ENCODE measurements at places on chromosomes 12 and 14.

- no peak for DNase-seq
These were observed 24.1 kb downstream of the TMEM260 start for GRCh38 chr14:56603648-56604047.

GRCh38 chr12:121805171-121806008, 1.6 kb downstream of the SETD1B start:
- DNase-seq, result peak; percentile 39

DNA sequence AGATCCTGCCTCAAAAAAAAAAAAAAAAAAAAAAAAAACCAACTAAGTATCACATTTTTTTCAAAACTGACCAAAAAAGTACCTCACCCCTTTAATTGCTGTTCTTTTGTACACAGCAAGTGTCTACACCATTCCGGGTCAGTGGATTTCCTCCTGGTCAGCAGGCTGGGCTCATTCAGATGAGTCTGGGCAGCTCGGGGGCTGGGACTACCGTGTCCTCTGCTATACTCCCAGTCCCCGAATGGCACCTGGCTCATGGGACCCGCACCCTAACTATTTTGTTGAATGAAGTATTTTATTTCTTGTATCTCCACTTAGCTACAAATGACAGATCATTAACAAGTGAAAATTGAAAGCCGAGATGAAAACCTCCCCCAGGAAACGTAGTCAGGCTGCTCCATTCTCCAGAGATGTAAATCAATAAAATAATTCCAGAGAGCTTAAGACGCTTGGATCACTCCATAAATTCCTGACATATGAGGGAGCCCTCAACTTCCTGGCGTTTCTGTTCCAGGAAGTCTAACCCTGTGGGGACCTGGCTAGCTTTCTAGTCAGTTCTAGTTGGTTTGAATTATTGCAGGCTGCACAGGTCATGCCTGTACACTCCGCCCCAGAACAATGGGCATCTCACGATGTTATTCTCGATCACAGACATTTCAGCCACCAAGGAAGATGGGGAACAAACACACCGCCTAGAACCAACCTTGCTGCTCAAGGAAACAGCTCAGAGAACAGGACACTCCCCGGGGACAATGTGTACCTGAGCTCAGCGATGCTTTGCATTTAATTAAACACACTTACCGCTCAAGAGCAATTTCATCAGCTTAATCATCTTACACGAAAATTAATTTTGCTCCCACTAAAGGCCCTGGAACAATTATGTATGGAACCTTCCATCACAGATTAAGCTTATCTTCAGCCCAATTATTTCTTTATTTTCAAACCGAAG, 76.3 kb downstream of the RIMBP2 start:
- DNase-seq, result no peak

GRCh38 chr12:10179776-10180181, 947 bp downstream of the TMEM52B start:
- DNase-seq, result no peak

DNA sequence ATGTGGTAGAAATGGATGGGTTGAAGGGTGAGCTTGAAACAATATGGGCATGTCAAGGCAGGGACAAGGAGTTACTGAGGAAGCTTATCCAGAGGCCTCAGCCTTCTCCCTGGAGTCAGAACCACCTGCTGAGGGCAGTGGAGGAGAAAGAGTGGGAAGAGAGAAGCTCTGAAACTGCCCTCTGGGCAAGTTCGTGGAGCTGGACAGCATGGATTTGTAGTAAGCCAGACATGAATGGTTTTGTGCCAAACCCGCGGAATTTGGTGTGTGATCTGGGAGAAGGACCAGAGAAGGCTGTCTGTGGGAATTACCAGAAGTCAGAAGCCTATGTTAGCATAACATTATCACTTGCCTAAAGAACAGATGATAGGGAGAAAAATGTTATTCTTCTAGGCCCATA, 164.8 kb downstream of the SLC41A2 start:
- no peak for DNase-seq

DNA sequence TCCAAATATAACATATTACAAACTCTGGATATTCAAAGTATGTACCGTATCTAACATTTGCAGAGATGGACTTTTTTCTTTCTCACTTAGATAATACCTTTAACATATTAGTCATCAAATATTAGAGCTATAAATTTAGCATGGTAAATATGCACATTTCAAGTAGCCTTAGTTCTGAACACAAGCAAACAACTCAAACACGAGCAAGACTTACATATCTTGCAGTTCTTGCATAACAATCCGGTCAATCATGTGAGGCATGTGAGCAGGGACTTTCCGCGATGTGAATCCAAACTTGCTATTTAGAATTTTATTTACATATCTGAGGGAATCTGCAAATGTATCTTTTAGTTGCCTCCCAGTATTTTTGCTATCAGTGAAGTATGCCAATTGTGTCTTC, 22.1 kb upstream of the SYCP3 start:
- DNase-seq, result no peak

DNA sequence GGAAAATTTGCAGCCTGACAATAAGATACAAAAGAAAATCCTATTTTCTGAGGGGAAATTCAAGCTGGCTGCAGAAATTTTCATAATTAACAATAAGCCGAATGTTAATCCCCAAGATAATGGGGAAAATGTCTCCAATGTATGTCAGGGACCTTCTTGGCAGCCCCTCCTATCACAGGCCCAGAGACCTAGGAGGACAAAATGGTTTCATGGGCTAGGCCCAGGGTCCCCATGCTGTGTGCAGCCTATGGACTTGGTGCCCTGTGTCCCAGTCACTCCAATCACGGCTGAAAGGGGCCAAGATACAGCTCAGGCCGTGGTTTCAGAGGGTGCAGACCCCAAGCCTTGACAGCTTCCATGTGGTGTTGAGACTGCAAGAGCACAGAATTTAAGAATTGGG, 11.2 kb downstream of the C12orf50 start:
- DNase-seq, result no peak

DNA sequence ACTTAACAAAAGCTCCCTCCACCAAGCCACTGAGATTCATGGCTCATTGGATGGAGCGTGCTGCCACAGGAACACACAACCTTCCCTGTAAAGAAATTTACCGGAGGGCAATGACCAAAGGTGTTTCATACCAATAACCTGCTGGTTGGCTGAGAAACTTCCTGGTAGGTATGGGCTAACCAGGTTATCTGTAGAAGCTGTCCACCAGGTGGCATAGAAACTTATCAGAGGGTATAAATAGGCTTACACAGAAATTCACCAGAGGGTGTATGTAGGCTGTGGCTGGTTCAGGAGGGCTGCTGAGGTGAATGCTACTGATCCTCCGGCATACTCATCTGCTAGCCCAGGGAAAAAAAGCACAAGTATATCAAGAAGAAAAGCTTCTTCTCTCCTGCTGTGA, 27.1 kb upstream of the MTERF2 start:
- no peak for DNase-seq

GRCh38 chr14:25607192-25607591, 557.2 kb upstream of the STXBP6 start:
- DNase-seq, result no peak

GRCh38 chr14:52299692-52300278, 14.3 kb upstream of the PTGER2 start:
- peak; percentile 57 for DNase-seq

DNA sequence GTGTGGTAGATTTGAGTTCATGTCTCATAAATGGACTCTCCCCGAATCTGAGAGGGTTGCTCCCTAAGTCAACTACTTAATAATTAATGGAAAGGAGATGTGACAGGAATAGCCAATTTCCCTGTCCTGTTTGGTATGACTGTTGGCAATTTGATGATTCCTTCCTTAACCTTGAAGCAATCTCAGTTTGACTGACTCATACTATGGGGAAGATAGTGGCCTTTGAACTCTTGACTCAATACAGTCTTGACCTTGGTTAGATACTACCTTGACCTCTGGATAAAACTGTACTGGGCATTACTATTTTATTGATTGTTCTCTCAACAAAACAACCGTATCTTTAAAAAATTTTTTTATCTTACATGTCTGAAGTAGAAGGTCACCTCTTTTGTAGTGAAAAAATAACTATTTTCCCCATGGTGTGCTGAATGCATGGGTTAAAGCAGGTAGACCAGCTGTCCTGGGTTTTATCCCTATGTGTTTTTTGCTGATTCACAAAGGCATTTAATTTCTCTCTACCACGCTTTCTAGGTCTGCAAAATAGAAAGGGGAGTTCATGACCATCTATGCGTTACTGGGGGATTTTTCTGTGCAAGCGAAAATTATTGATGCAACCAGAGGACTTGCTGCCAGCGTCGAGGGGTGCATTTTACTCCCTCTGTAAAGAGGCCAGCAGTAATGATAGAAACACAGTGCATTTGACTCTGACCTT, 80.1 kb downstream of the ETV6 start:
- peak; percentile 23 for DNase-seq

DNA sequence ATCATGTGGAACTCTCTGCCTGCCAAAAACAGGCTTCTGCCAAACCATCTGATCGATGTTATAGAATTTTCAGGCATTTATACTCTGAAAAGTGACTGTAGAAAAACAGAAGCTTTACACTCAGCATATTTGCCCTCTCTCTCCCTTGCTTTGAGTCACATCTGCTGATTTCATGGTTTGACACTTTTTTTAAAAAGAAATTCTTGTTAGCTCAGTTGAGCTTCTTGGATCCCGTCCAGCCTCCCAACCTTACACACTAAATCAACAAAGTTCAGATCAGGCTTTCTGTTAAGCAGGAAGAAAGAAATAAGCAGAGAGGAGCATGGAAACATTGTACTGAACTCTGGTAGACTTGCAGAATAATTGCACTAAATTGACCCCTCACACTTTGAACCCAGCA, 193.6 kb upstream of the SEL1L start:
- DNase-seq, result no peak

- DNase-seq, result peak; percentile 70
These were observed 9.4 kb downstream of the LHX5 start for GRCh38 chr12:113462117-113462774.

- DNase-seq, result no peak
These were observed 329.3 kb upstream of the DCN start for GRCh38 chr12:91511795-91512420.

GRCh38 chr12:69028941-69029729, 96.2 kb upstream of the CPM start:
- no peak for DNase-seq

Data from lung microvascular endothelial cell (primary cell).